ENCODE measurements at places on chromosomes 7 and 10. TPM values are rescaled to one million over a fixed set of nuclear protein-coding genes. Genes with fewer than 3 reads are reported as not detected.

ALOX5 gene
- not detected for total RNA-seq

ERVW-1 gene
- not detected for total RNA-seq

C7orf33 gene
- total RNA-seq, result not detected

NPY gene
- total RNA-seq, result not detected

NAPEPLD gene
- total RNA-seq, result 8.6 TPM

ACTR1A gene
- 139 TPM for total RNA-seq

FXYD4 gene
- total RNA-seq, result not detected

OGDHL gene
- total RNA-seq, result 0.16 TPM

CTBP2 gene
- total RNA-seq, result 95.4 TPM
